Right lung (tissue), 10 donors: ENCODE measurements at places on chromosomes 16 and 17. TPM values are rescaled to one million over a fixed set of nuclear protein-coding genes. Genes with fewer than 3 reads are reported as not detected.

GRCh38 chr17:81528651-81529436, 667 bp downstream of the FSCN2 start:
- DNase-seq = no peak

MT1F gene
- polyA plus RNA-seq = 9.2 TPM

DNA sequence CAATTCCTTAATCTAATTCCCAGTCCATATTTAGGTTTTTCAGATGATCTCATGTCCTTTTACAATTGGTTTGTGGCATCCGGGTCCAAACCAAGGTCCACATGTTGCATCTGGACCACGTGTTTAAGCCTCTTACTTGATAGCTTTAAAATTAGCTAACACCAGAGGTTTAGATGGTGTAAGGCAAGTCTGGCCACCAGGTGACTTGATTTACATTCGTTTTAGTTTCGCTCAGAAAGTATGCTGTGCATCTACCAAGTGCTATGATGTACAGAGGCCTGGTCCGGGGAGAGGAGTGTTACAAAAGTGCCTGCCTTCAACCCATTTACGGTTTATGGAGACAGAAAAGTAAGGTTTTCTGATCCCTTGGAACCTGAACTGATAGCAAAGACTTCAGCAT, 878 bp upstream of the DNAJA2 start:
- no peak for DNase-seq

KRTAP4-3 gene
- not detected for polyA plus RNA-seq

DNA sequence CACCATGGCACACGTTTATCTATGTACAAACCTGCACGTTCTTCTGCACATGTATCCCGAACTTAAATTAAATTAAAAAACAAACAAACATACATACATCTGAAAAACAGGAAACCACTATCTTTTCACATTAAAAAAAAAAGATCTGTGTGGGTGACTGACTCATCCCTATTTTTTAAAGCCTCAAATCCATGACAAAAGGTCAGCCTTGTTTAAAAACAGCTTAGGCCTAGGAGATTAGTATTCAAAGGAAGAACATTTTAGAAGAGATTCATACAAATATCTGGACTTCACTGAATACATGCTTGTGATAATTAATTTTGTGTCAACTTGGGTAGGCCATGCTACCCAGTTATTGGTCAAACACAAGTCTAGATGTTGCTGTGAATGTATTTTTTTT, 4.7 kb upstream of the PRKAR1A start:
- no peak for DNase-seq

USP43 gene
- polyA plus RNA-seq = 3.0 TPM

DNA sequence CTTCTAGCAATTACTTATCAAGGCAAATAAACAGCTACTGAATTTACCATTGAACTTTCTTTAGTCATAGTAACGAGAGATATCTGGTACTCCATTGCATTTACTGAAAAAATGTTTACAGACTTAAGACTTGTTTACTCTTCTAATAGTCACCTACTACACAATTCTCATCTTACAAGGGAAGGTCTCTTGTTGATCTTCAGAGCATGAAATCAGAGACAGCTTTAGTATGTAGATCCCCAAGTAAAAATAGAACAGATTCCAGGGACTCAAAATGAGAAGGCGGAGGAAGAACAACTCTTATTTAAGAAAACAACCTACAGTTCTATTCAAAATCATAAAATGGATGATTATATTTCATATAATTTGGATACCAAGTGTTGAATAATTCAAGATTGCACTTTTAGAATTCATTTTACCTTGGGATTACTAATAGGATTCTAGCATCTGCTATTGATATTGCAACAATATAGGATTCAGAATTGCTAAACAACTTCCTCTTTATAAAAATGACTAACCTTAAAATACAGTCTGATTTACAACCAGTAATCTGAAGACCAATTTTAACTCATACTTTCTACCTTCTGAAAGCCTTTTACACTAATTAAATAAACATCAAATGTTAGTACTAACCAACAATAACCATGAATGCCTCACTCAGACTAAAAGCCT, 20.8 kb downstream of the UBE2G1 start:
- DNase-seq = no peak

- peak; percentile 68 for DNase-seq
Measured at GRCh38 chr17:80220054-80220735, at the start of the genes SGSH and SLC26A11. Gene SGSH (minus strand): TSS chr17:80220333. CDS start chr17:80220313, 20 bp downstream. Gene SLC26A11 (plus strand): TSS chr17:80220427. CDS start chr17:80221561, 1,134 bp downstream.

- no peak for DNase-seq
Measured at GRCh38 chr17:8163978-8164814, 1.4 kb upstream of the VAMP2 start.

G6PC1 gene
- not detected for polyA plus RNA-seq

DNA sequence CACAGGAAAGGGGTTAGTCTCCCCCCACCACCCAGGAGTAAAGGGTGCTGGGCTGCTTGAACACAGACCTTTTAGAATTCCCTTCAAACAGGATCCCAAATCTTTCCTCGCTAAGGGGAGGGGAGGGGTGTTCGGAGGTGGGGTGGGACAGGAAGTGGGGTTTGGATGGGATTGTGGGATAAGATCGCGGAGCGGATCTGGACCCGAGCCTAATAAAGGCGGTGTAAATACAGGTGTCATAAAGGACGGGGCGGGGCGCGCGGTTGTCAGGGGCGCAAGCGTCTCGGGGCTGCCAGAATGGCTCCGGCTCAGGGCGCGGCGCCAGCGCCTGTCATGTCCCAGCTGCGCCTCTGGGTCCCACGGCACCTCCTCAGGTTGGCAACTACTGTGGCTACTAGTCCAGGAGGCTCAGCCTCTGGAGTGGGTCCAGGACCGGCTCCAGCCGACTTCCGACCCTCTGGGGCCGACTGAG, 59.8 kb upstream of the FBXO47 start:
- DNase-seq = peak; percentile 46

NEURL4 gene
- 28.1 TPM for polyA plus RNA-seq

CDK5R1 gene
- polyA plus RNA-seq = 4.2 TPM

GRCh38 chr17:34246881-34247280, 8.2 kb upstream of the CCL2 start:
- no peak for DNase-seq

- no peak for DNase-seq
Measured at GRCh38 chr17:4610162-4610561, 25.8 kb downstream of the SMTNL2 start.

GRCh38 chr16:30112197-30113030, 923 bp downstream of the GDPD3 start:
- no peak for DNase-seq

DERL2 gene
- 69.4 TPM for polyA plus RNA-seq

GRCh38 chr17:21125862-21126261, 902 bp upstream of the DHRS7B start:
- DNase-seq = no peak

DNA sequence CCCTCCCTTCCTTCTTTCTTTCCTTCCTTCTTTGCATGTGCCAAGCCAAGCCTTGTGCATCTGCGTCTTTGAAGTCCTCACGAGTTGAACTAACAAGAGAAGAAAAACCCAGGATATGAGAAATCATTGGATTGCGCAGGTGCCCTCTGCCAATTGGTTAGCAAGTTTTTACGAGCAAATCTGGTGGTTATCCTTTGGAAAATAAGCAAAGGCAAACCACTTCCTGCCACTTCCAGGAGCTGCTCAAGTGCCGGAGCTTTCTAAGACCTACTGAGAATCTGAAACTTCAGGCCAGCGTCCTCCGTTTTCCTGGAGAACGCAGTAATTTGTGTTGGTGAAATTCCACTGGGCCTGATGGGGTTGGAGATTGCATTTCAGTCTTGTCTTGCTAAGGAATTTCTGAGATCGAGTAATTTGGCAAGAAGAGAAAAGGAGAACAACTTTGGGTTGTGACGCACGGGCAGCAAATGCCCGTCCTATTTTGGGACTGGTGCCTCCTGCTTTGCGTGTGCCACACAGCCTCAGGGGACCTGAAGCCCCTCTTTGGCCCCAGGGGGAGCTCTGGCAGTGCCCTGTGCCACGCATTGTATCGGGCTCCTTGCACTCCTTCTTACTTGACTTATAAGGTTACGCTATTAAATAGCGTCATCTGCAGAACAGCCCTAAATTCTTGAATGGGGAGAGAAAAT, 56.4 kb downstream of the CMIP start:
- DNase-seq = no peak

GRCh38 chr16:84284154-84284722, 10.4 kb upstream of the WFDC1 start:
- DNase-seq = no peak

FKBP10 gene
- polyA plus RNA-seq = 142 TPM

NPIPB9 gene
- polyA plus RNA-seq = 2.1 TPM

DNA sequence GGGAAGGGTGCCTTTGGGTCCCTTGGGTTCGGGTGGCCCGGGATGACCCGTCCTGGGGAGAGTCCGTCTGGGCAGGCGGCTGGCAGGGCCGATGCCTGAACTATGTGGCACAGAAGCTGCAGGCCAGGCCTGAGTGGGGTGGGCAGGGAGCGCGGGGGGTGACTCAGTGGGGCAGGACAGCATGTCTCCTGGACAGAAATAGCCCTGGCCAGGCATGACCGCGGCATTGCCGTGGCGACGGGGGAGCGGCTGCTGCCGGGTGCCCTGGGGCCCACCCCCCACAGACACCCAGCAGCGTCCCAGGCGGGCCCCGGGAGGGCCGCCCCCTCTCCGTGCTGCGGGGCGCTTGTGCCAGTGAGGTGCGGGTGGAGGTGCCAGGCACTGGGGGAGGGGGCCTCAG, 1.8 kb upstream of the C1QTNF8 start:
- DNase-seq = no peak

DNA sequence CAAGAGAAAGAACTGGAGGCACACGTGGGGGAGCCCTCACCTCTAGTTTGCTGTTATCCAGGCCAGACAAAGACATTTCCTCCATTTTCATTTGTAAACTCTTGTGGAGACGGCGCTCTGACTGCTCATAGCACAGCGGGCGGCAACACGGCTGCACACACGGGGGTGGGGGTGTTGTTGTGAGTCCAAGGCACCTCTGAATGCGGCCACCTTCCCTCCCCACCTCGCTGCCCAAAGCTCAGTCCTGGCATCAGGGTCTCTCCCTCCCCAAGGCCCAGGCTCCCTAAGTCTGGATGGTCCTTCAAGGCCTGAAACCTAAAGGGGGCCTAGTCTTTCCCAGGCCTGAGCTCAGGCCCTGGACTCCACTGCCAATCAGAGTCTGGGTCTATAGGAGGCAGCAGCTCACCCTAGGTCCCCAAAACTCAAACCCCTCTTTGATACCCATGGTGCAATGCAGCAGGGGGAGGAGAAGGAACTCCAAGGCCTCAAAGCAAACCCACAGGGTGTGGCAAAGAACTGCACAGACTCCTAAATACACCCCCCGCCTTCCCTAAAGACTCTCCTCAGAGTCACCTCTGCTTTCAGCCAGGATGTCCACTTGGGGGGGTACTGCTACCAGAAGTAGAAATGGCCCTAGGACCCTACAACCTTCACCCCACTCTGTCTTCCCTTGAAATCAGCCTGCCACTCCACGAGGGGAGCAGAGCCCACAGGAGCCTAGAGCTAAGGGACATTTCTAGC, 1.5 kb downstream of the ATXN7L3 start:
- DNase-seq = peak; percentile 27

- DNase-seq = peak; percentile 33
Measured at GRCh38 chr17:82105882-82106687, 8.0 kb upstream of the FASN start.

- DNase-seq = peak; percentile 55
Measured at GRCh38 chr16:11079652-11080187, 135.4 kb downstream of the CLEC16A start.

DNA sequence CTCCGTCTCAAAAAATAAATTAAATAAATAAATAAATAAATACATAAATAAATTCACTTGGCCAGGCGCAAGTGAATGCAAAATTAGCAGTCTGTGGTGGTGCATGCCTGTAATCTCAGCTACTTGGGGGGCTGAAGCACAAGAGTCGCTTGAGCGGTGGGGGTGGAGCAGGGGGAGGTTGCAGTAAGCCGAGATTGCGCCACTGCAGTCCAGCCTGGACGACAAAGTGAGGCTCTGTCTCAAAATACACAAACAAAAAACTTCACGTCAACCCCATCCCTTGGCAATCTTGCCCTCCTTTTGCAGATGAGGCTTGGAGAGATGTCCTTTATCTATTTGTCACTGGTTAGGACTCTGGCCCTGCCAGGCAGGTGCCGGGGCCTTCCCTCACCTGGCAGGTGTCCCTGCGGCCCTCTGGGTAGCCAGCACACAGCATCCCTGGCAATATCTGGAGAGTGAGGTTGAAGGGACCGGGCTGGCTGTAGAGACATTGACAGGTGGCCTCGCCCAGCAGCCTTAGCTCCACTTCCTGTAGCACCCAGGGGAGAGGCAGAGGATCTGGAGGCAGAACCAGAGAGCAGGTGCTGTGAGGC, 4.4 kb downstream of the PRSS36 start:
- no peak for DNase-seq

DNA sequence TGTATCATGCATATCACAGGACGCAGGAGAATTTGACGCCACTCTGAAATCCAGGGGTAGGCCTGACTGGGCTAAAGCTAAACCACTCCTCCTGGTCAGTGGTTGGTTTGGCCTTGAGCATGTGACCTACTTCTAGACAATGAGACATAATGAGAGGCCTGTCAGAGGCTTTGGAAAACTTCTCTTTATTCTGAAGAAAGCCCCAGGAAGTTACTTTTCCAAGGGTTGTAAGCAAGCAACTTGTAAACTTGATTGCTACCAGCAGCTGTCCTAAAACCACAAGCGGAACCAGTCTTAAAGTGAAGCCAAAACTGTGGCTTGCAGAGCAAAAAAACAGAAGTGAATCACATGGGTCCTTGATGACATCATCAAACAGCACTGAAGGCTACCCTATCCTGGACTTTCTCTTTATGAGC, 138.2 kb upstream of the COX10 start:
- DNase-seq = no peak

DNA sequence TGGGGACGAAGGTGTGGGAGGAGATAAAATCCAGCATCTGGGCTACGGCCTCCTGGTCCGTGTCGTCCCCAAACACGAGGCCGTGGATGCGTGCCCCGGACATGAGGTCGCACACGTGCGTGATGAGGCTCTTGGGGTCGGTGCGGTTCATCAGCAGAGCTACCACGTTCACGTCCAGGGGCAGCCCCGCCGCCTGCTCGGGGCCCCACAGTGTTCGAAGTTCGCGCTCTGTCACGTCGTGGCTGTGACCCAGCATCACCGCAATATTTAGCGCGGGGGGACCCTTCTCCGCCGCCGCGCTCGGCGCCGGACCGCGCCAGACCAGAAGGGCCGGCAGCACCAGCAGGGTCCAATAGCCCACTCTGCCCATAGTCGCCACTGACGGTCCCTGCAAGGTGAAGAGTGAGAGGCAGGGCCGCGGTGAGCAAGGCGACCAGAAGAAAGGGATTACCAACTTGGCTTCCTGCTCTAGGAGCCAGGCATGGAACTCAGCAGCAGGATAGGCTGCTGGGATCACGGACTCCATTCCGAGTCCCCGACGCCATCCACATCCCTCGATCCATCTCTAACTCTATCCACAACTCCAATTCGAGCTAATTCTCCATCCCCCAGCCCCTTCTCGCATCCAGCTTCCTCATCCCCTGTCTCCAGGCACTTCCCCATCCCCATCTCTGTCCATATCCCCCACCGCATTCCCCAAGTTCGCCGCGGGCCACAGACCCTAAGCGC, 2.0 kb downstream of the GRIN2A start:
- no peak for DNase-seq

GRCh38 chr17:16377941-16378341, 3.0 kb upstream of the UBB start:
- DNase-seq = no peak
